AML-193 (cell line): ENCODE measurements at places on chromosomes 3 and 15.

DNA sequence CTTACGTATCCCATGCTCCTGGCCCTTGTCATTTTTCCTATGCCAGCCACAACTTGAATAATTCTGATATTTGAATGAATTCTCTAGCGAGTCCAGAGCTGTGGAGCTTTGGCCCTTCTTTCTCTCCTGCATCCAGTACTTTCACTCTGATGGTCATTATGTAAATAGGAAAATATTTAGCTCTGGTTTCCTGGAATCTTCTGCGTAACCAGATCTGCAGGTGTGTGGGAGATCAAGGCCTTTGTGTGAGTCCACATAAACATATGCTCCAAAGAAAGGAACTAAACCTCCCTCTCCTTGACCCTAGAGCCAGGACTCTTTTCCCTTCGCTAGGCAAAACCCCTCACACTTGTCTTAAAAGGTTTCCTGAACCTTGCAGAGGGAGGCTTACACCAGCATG, 132.5 kb upstream of the THBS1 start:
- DNase-seq: no peak

DNA sequence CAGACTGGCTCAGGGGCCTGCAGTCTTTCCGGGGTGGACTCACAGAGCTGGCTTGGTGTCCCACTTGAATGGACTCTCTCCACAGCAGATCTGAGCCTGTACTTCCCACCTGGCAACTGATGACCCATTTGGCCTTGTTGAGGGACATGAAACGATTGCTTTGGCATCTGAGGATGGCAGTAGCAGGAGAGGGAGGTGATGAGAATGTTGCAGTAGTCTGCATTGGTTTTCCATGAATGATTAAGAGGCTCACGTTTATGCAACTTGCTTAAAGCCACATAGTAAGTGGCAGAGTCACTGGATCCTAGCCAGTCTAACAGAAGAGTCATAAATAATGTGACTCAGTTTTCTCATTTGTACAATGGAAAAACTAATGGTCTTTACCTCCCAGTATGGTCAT, 21.9 kb downstream of the IL20RB start:
- no peak for DNase-seq

GRCh38 chr3:110680450-110680849, 391.2 kb upstream of the NECTIN3 start:
- DNase-seq: no peak

GRCh38 chr3:71850654-71851053, 65.7 kb upstream of the PROK2 start:
- DNase-seq: peak; percentile 91

GRCh38 chr15:38557921-38558320, 6.7 kb downstream of the RASGRP1 start:
- DNase-seq: no peak
